Right forelimb (tissue), 1 donor: ENCODE measurements at places on chromosomes 12 and 14.

DNA sequence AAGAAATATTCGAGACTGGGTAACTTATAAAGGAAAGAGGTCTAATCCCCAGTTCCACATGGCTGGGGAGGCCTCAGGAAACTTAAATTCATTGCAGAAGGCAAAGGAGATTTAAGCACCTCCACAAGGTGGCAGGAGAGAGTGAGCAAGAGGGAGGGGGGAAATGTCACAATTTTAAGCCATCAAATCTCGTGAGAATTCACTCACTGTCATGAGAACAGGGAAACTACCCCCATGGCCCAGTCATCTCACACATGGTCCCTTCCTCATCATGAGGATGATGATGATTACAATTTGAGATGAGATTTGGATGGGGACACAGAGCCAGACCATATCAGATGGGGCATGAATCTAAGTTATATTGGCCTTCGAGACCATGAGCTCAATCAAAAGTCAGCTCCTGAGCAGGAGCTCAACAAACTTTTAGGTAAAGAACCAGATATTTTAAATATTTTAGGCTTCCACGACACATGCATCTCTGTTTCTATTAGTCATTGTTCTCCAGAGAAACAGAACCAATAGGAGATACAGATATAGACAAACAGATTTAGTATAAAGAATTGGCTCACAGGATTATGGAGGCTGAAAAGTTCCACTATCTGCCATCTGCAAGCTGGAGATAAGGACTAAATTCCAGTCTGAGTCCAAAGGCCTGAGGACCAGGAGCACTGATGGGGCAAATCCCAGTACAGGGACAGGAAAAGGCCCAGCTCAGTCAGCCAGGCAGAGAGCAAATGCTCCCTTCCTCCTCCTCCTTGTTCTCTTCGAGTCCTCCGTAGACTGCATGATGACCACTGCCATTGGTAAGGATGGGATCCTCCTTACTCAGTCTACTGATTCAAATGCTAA is 24.9 kb downstream of the DGLUCY start:
- DNase-seq, result no peak

DNA sequence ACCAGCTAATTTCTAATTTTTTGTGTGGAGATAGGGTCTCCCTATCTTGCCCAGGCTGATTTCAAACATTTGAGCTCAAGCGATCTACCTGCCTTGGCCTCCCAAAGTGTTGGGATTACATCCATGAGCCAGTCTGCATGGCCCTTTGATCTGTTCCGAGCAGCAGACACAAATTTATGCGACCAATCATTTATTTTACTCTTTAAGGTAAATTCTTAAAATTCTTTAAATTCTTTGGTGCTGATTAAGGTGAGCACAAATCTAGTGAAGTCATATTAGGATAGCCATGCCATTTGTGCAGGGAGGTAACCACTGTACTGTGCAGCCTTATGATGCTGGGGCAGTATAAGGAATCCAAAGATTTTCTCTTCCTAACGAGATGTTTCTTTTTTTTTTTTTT is 135.7 kb downstream of the SRGAP1 start:
- DNase-seq, result no peak

GRCh38 chr12:28025821-28026505 is 53.4 kb upstream of the PTHLH start:
- no peak for DNase-seq

GRCh38 chr12:5197131-5197530 is 153.5 kb downstream of the KCNA5 start:
- no peak for DNase-seq

- DNase-seq, result no peak
These were observed 6.7 kb downstream of the HSD17B6 start for GRCh38 chr12:56769868-56770267.

- DNase-seq, result no peak
These were observed 84.3 kb upstream of the ANO2 start for GRCh38 chr12:6029401-6029800.

DNA sequence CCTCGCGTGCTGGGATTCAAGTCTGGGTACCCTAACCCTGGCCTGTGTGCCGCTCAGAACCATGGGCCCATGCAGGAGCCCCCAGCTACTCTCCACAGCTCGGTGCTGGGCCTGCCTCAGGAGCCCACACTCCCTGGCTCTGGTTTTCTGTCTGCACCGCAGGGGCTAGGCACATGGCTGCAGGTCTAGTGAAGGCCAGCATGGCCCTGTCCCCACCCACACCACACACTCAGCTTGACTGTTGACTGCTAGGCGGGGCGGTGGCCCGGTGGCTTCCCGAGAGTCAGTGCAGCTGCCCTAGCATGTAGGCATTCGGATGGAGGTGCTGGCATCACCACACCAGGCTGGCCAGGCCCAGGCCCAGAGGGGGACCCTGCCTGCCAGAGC is 7.9 kb downstream of the INF2 start:
- DNase-seq, result no peak

- no peak for DNase-seq
These were observed 94.2 kb downstream of the BTG1 start for GRCh38 chr12:92051441-92051840.

GRCh38 chr12:99192489-99192888 is 455.1 kb upstream of the GARIN6 start:
- DNase-seq, result no peak

GRCh38 chr12:13119826-13120225 is 16.4 kb upstream of the GSG1 start:
- no peak for DNase-seq

DNA sequence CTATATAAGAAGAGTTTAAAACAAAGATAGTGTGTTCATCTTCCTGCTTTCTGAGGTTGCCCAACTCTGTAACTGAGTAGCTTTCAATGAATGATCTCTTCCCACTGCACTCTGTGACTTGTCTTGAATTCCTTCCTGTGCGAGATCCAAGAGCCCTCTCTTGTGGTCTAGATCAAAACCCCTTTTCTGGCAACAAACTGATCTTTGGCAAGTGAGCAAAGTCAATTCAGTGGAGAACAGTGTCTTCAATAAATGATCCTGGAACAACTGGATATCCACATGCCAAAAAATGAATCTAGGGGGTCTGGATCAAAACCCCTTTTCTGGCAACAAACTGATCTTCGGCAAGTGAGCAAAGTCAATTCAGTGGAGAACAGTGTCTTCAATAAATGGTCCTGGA is 8.5 kb downstream of the CFAP54 start:
- DNase-seq, result no peak

- DNase-seq, result no peak
These were observed 19.0 kb upstream of the CLEC2A start for GRCh38 chr12:9951026-9951675.
